AG10803 (cell line): ENCODE measurements at places on chromosomes 3 and 15.

DNA sequence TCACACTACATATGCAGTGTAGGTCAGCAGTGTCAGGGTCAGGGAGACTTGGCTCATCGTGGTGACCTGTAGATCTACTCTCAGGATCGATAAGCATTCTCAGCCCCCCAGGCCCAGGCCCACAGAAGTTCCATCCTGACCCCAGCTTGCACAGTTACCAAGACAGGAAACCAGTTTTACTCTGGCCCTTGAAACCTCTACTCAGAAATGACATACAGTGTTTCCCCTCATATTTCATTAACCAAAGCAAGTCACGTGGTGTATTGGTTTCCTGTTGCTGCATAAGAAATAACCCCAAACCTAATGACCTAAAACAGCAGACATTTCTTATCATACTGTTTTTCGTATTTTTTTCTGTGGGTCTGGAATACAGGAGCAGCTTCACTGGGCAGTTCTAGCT lies 242.2 kb downstream of the SLCO3A1 start:
- DNase-seq, result no peak

DNA sequence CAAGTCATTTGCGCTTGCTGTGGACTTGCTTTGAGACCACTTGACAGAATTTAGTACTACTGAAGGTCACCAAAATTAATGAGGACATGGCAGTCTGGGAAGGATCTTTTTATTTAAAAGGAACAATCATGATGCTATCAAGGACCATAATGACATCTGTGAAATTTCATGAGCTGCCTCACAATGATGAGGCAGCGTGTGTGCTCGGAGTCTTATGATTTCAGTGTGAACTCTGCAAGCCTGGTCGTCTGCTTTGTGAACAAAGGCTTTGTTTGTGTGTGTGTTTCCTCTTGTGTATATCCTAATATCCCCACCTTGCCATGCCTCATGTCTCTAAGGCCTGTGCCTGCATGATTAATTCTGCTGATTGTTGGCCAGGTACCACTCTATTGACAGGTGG lies 46.7 kb downstream of the RAD54L2 start:
- DNase-seq, result no peak

GRCh38 chr3:46935168-46935858 lies 41.2 kb downstream of the CCDC12 start:
- DNase-seq, result peak; percentile 97

DNA sequence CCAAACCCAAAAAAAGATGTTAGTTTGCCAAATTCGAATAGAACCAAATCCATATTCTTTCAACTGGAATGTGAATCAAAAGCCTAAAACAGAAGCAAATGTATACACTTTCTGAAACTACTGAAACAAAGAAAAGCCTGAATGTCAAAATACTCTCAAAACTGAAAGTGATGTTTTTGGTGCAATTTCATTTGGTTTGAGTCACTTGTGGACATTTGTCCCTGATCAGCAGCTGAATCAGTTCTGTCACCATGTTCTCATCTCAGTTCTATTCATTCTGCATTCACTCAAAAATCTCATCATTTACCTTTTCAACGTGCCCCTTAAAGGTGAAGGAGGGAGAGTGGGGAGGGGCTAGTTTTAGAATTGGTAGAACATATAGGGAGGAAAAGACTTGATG lies 266.8 kb downstream of the ABHD5 start:
- no peak for DNase-seq

GRCh38 chr3:47961036-47961435 lies 55.2 kb downstream of the MAP4 start:
- DNase-seq, result no peak

DNA sequence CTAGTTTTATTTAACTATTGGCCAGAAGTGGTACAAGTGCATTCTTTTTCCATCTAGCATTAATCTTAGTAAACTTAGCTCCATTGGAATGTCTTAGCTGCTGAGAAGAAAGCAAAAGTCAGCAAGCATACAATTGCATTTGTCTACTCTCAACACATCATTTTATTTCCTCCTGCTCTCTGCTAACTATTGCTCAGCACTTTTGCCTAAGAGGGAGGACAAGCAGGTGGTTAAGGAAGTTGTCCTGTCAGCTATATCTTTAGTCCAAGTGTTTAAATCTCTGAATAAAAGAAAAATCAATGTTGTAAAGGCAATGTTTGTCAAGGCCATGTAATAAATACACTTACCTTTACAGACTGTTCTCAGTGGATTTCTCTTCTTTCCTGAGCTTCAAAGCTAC lies 51.0 kb downstream of the FHIT start:
- no peak for DNase-seq

DNA sequence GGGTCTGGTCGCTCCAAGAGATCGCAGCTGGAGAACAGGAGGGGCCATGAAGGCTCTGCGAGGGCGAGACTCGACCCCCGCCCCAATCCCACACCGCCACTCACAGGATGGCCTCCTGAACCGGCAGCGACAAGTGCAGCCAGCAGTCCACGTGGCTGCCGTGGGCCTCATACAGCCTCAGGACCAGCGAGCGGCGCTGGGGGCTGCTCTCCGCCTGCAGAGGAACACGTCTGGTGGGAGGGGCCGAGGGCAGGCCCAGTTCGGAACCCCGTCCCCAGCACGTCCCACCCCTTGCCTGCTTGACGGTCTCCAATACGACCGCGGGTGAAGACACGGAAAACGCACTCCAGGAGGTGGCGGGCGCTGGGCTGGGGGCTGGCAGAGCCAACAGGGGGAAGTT lies 9.2 kb downstream of the NEIL1 start:
- DNase-seq, result no peak

DNA sequence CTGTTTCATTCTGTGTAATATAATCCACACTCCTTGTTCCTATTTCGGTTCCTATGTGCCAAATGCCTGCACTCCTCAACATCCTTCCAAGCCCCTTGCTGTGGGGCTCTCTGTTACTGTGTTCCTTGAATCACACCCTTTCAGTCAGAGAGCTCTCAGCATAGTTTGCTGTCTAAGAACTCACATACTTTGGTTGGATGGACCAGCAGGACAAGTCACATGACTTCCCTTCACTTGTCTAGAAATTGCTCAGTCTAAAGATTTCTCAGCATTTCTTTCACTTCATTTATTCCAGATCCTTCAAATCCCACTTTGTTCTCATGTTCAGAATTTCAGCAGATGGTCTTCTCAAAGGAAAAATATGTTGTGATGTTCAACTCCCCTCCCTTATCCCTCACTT lies 203.5 kb upstream of the PFN2 start:
- DNase-seq, result no peak

DNA sequence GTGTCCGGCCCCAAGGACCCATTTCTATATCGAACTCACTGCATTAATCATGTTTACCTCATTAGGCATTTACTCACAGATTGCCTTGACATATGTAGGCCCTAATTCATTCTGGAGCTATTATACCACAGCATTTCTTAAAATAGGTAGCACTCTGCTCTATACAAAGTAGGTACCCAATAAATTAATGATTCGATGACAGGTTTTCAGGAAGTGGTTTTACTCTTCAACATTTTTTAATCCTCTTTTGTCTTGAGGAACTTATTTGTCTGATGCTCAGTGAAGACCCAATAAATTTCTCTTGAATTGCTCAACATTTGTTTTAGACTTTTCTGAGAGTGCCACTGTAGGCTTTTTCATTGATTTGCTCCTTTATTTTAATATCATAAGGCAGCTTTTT lies 12.1 kb downstream of the TGFBR2 start:
- no peak for DNase-seq

- DNase-seq, result no peak
These were observed 323.9 kb downstream of the SV2B start for GRCh38 chr15:91424001-91424400.

- no peak for DNase-seq
These were observed 82.8 kb upstream of the CDV3 start for GRCh38 chr3:133490468-133491351.

DNA sequence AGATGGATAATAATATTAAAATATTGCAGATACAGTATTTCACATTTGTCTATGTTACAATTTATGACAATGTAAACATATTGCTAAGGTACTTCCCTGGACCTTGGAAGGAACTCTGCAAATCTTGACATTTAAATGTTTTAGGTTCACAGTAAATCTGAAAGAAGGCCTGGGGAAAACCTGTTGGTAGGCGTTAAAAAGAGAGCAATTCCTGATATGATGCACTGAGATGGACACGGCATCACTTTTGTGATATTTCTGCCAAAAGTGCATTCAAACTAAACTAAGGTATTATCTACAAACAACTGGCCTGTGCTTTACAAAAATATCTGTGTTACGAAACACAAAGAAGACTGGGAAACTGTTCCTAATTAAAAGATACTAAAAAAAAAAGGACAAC lies 6.1 kb upstream of the TP63 start:
- DNase-seq, result no peak

- DNase-seq, result no peak
These were observed 28.1 kb downstream of the PRR23E start for GRCh38 chr3:127221037-127221436.

DNA sequence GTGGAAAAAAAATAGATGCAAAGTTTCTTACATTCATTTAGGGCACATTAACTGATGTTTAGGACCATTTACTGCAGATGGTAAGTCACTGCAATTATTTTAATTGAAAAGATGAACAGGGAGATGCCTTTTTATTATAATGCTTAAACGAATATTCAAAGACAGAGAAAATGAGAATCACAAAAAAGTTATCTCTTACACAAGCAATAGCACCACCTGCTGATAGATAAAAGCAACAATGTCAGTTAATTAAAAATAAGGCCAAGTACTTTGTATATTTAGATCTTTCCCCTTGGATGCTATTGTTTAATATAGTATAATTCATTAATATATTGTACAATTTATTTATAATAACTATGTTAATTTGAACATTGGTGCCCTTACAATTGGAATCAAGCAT lies 55.9 kb downstream of the IFT80 start:
- DNase-seq, result peak; percentile 30

- no peak for DNase-seq
These were observed 27.6 kb downstream of the KBTBD12 start for GRCh38 chr3:127942613-127943012.

GRCh38 chr3:194971009-194971408 lies 285.3 kb downstream of the FAM43A start:
- no peak for DNase-seq
